ENCODE measurements at places on chromosomes 7 and 10.
A peak's percentile ranks its signal among the peaks of the same experiment; 100 is the strongest.

DNA sequence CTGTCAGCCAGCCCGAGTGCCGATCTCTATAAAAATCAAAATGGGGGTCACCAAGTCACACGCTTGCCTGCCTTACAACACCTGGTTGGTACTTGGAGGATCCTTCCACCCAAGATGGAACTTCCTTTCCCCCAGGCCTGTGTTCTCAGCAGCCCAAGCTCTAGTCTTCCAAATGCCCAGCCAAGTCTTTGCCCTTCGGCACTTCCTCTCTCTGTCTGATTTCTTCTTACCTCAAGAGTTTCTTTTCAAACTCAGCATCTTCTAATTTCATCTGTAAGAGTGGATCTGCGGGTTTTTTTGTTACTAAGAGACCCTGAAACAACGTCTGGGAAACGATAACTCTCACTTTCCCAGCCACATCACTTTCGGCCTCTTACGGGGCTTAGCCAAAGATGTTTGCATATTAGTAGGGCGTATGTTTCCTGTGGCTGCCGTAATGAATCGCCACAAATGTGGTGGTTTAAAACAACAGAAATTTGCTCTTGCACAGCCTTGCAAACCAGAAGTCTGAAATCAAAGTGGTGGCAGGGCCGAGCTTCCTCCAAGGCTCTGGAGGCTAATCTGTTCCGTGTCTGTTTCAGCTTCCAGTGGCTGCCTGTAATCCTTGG lies 219.9 kb downstream of the TCF7L2 start:
- peak; percentile 31 for DNase-seq

DNA sequence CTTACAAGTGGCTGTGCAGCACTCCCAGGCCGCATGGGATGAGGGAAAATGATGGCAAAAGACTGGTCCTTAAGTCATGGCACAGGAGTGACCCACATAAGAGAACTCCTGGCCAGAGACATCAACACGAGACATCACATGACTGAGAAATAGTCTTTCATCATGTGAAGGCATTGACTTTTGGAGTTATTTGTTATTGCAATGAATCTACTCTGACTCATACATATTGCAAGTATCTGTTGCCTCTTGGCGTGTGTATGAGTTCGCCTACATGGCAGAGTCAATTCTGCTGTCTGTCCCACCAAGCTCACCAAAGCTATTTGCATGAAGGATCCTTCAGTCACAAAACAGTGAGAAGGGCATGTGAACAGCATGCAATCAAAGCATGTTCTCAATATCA lies 59.7 kb upstream of the HABP2 start:
- no peak for DNase-seq

DNA sequence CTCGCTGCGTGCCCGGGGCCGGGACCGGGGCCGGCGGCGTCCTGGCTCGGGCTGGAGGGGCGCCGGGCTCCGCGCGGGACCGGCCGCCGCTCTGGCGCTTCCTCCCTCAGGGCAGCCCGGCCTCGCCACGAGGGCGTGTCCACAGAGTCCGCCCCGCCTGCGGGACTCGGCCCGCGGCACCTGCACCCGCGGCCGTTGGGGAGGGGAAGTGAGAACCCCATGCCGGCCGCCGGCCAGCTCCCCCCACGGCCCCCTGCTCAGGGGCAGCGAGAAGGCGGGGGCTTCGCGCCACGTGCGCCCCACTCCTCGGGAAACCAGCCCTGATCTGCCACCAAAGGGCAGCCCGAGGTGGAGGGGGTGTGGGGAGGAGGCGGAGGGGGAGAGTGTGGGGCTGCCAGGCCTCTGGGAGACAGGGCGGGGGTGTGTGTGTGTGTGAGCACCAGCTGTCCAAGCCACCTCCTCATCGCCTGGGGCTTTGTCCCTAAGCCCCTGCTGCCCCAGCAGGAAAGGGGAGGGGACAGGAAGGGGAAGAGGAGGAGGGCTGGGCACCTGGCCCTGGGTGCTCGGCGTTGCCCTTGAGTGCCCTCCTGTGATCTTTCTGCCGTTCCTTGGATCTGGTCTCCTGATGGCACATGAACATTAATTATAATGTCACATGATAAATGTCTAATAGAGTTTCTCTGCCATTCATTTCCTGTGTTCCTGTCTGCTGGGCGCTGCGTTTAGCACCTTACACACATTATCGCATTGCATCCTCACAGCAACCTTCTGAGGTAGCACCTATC lies at the start of gene PIK3AP1:
Gene PIK3AP1, minus strand, starts transcription at position 93 of the 785 bp plus-strand sequence. CDS start 120 bp downstream, outside the sequence.
- DNase-seq, result peak; percentile 69

DNA sequence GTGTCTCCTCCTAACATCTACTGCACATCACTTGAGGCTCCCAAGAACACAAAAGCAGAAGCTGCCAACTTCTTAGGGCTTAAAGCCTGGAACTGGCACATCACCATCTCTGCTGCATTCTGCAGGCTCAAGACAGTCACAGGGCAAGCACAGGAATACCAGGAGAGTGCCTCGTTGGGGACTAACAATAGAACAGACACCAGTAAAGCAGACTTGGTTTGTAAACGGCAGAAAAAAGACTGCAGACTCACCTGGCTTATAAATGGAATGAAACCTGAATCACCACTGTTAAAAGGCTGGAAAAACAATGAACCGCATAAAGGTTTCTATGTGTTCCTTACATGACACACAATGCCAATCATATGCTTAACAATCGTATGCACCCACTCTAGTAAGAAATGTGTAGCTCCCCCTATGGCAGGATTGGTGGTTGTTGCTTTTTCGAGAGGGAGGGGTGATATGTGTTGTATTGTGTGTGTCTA lies 12.8 kb downstream of the RHEB start:
- no peak for DNase-seq

DNA sequence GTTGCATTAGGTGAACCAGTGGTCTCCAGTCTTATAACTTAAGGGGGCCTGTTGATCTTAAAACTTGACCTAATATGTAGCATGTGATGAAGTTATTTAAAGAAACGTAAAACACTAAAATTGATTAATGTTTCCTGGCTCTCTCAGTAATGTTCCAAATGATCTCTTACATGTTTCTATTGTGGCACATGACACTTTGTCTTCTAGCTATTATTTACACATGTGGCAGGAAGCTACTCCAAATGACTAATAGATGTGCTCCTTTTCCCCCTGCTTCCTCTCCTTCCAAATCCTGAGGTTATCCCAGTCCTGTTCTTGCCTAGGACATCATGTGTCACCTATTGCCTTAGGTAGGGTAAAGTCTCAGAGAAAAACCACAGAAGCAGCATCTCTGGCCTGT lies 89.4 kb downstream of the FAS start:
- DNase-seq, result no peak

DNA sequence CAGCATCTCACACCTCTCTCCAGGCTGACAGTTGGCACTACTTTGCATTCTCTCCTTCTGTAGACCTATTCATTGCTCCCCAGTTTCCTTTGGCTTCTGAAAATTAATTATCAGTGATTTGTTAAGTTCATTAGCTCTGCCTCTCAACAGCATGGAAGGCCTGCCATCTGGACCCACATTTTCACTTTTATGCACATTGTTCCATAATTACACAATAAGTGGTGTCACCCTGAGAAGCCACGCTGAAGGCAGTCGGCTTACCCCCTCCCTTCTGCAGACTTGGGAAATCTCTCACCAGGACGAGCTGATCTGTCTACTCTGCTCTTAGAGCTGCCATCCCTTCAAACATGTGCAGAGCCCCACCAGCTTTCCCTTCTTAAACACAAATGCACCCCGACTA lies 64.7 kb downstream of the SLIT1 start:
- no peak for DNase-seq

DNA sequence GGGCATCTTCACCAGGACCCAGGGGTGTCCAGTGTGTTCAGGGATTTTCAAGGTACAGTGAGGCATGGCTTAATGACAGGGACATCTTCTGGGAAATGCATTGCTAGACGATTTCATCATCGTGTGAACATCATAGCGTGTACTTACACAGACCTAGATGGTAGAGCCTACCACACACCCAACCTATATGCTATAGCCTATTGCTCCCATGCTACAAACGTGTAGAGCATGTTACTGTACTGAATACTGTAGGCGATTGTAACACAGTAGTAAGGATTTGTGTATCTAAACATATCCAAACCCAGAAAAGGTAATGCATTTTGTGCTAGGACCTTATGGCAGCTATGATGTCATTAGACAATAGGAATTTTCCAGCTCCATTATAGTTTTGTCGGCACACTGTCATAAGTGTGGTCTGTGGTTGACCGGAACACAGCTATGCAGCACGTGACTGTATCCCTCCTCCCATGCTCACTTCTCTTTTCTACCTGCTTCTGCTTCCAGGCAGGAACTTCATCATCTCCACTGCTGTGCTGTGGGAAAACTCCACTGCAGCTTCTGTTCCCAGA lies 416.2 kb upstream of the NFE2L3 start:
- DNase-seq, result no peak

DNA sequence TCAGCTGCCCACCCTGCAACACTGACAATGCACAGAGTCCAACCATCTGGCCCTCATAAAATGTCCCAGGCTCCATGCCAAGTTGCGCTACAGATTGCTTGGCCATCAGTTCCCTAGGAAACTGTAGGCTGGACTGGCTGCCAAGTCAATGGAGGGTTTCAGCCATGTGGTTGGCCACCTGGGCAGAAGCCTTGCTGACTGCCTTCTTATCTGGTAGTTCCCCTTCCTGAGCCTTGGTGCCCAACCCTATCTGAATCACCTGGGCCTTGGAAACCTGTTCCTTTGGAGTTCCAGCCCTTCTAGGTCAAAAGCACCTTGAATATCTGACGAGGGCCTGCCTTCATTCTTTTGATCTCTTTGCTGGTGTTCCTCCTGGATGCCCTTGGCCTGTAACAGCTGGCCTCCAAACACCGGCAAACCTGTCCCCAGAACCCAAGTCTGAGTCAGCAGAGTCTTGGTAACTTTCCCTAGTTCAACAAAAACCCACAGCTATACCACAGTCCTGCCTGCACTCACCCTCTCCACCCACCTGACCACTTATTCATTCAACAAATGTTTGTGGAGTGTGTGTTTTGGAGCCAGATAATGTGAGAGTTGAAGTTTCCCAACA lies 37.4 kb upstream of the KDM7A start:
- no peak for DNase-seq

GRCh38 chr7:98213888-98214810 lies 2.9 kb downstream of the BHLHA15 start:
- DNase-seq, result no peak

DNA sequence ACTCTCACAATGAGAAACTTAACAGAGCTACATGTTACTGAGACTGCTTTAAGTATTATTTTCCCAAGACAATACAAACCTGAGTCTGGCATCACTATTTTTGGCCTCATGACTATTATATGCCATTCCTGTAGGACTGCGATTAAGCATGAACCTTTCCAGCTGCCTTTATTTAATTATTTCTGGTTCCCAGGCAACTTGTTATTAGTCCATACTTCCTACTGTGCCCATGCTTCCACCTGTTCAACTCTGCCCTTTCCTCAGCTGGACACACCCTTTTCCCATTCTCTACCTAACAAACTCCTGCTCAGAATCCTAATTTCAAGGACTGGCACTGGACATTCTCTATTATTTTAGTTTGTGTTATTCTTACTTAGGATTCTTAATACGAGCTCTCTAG lies 8.1 kb upstream of the CROT start:
- DNase-seq, result no peak

GRCh38 chr10:47326927-47327330 lies 4.7 kb downstream of the GDF2 start:
- no peak for DNase-seq

DNA sequence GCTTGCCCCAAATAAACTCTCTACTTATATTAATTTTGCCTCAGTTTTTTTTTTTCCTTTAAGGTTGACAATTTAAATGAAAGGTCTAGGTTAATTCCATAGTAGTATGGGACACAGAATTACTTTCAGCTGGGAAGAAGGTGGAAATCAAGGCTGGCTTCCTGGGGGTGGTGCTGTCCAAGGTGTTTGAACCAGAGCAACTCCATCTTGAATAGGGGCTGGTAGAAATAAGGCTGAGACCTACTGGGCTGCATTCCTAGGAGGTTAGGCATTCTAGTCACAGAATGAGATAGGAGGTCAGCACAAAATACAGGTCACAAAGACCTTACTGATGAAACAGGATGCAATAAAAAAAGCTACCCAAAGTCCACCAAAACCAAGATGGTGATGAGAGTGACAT lies 1190.8 kb upstream of the AUTS2 start:
- DNase-seq, result no peak

GRCh38 chr7:20558963-20559716 lies 56.3 kb upstream of the ABCB5 start:
- DNase-seq, result no peak

DNA sequence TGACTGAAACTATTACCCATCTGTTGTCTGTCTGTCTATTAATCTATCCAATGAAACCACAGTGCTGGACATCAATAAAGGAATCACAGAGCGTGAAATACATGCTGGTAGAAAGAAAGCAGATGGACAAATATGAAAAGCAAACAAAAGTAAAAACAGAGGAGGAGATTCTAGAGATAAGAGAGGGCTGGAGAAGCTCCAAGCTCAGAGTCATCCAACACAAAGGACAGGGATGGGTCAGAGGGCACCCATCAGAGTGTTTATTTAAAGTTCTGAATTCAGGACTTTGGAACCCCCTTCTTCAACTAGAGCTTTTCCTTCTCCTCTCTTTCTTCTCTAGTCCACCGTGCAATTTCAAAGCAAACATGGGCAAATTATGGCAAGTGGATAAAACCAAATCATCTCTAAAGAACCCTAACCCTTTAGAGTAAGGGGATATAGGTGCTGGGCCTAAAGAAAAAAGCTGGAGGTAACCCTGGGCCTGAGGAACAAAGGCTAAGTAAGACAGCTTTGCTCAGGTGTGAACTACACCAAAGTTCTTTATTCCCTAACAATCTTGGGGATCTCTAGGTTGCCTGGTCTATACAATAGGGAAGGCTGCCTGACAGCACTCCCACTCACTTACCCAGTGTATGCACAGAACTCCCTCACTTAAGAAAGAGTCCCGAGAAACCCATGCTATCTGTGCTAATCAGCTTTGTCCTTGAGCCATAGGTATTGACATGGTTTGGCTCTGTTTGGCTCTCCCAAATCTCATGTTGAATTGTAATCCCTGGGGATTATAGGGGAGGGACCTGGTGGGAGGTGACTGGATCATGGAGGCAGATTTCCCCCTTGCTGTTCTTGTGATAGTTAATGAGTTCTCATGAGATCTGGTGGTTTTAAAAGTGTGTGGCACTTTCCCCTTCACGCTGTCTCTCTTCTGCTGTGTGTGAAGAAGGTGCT lies 97.0 kb downstream of the BAMBI start:
- DNase-seq, result no peak

- no peak for DNase-seq
Measured at GRCh38 chr10:115052728-115053127, 40.4 kb upstream of the ATRNL1 start.

GRCh38 chr10:88036126-88036525 lies 172.7 kb downstream of the PTEN start:
- no peak for DNase-seq

GRCh38 chr7:73606801-73607691 lies 17.3 kb downstream of the MLXIPL start:
- peak; percentile 44 for DNase-seq

All from CD4-positive, alpha-beta T cell treated with Interferon gamma for 1 hour (primary cell).